ENCODE measurements at places on chromosomes 11 and 22. TPM values are rescaled to one million over a fixed set of nuclear protein-coding genes. Genes with fewer than 3 reads are reported as not detected.

Gene APOA4
- not detected for total RNA-seq

Gene GAL3ST3
- total RNA-seq: not detected

DNA sequence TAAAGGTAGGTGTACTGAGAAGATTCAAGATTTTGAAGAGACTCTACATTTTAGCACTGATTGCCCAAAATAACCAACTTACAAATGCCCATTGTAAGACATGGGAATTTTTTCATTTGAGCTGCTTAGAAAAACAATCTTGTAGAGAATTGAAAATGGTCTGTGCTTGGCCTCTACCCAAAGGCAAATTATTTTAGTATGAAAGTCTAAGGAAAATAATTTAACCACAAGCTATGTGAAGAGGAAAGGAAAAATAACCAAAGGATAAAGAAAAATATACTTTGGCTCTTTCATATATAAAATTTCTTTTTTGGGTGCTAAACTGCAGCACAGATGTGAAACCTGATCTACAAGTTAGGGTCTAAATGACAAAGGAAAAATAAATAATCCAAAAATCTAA is 54.9 kb downstream of the ME3 start:
- peak; percentile 42 for DNase-seq

DNA sequence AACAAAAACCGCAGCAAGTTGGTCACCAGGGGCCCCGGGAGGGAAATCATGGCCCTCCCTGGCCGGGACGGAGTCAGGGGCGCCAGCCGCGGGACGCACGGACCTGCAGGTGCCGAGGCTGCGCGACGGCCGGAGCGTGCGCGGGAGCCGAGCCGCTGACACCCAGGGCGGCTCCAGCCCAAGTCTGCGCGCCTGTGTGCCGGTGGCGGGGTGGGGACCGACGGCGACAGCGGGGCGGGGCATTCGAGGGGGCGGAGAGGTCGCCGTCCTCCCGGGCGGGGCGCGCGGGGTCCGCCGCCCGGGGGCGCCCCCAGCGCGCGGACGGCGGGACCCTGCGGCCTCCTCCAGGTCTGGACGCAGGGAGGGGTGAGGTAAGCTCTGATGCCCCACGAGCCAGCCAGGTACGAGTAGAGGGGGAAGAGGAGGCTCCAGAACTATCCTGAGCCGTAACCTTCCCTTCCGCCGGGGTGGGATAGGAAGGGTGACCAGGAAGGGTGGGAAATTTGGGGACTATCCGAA is at the start of gene ESAM:
ESAM (minus strand) TSS at position 186 of the 519 bp plus-strand sequence; CDS start at position 50, 136 bp downstream.
- no peak for DNase-seq

- peak; percentile 18 for DNase-seq
Observed at GRCh38 chr11:64546600-64546999, 44.4 kb upstream of the SLC22A12 start.

DNA sequence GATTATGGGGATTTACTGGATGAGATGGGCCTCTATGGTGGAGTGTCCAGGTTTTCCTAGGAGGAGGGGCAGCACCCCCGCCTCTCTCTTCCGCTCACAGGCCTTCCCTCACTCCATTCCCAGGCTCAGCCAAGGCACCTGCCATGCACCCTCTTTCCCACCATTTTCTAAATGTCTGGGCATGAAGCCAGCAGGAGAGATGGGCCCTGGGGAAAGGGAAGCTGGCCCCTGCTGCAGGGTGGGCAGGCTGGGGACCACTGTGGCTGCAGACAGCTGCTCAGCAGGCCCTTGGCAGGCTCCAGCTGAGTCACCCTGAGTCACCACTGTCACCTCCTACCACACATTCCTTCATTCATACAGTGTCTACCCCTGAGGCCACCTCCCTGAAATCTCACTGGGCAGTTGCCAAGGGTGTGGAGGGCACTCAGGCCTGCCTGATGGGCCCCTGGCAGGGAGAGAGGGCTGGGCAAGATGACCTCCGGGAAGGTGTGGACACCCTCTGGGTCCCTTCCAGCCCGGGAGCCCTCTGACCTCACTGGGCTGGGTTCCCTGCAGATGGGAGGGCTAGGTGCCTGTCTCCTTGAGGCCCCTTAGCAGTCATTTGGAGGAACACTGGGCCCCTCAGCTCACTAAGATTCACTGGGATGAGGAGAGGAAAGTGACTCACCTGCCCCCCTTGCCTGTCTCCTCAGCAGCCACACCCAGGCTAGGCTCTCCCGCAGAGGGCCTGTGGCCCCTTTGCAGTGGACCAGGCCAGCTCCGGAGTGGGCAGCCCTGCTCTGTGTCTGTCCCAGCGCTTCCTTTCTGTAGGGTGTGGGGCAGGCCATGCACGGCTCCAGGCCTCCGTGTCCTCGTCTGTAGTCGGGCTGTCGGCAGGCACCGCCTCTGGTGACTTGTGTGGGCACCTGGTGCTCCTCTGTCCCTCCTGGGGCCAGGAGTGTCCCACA is 7.8 kb downstream of the MYEOV start:
- peak; percentile 99 for DNase-seq

All from osteoblast (primary cell).